ENCODE measurements at places on chromosomes 1 and 21.
A peak's percentile ranks its signal among the peaks of the same experiment; 100 is the strongest.

- no peak for DNase-seq
Observed at GRCh38 chr1:192327997-192328396, 11.2 kb downstream of the RGS21 start.

GRCh38 chr1:228459091-228459993 lies 27.8 kb upstream of the RNF187 start:
- DNase-seq = peak; percentile 22

DNA sequence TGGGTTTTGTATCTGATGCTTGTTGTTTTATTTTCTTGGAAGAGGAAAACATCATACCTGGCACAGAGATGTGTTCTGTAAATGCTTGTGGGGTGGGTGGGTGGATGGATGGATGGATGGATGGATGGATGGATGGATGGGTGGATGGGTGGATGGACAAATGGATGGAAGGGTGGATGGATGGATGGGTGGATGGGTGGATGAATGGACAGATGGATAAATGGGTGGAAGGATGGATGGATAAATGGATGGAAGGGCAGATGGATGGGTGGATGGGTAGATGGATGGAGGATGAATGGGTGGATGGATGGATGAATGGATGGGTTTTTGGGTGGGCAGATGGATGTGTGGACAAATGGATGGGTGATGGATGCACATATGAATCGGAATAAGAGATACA lies 111.5 kb downstream of the PDE9A start:
- no peak for DNase-seq

DNA sequence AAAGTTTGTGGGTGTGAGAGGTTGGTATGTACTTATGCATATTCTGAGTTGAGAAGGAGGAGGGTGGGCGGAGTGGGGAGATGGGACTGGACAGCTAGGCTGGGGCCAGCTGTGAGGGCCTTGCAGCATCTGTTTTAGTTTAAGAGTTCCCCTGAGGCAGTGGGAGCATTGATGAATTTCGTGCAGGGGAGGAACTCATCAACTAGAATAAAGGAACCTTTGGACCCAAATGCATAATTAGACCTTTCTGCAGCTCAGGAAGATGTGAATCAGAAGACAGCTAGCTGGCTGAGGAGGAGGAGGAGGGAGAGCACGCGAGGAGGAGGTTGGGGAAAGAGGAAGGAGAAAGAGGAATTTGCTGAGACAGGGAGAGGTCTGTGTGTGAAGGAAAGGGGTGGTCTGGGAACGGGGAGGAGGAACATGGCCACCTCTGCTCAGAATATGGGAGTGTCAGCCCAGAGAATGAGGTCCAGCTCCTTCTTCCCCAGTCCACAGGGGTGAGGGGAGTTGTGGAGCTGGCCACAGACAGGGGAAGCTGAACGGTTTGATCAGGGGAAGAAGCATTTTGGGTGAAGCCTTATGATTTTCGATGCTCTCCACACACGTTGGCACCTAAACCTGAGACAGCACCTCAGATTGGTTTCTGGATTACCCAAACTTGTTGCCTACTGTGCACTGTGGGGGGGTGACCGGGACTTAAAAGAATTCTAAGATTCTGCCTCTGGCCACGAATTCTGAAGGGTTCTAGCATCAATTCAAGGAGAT lies 27.7 kb downstream of the MYOG start:
- DNase-seq = no peak

DNA sequence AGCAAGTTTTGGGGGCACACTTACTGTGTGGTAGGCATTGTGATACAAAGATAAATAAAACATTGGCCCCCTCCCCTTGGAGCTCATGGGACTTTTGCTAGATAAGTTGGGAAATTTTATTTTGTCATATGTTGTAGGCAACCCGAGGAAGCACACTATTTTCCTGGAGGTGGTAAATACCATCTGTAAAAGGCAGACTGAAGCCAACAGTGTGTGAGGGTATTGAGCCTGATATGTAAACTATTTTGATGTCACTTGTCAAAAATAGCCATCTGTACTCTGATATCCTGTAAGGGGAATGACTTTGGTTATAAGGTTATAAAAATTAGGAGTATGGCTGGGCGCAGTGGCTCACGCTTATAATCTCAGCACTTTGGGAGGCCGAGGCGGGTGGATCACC lies 30.6 kb downstream of the VANGL2 start:
- no peak for DNase-seq

GRCh38 chr1:68326481-68326880 lies 94.2 kb upstream of the WLS start:
- DNase-seq = no peak

GRCh38 chr1:169163059-169163458 lies 56.6 kb downstream of the ATP1B1 start:
- no peak for DNase-seq

DNA sequence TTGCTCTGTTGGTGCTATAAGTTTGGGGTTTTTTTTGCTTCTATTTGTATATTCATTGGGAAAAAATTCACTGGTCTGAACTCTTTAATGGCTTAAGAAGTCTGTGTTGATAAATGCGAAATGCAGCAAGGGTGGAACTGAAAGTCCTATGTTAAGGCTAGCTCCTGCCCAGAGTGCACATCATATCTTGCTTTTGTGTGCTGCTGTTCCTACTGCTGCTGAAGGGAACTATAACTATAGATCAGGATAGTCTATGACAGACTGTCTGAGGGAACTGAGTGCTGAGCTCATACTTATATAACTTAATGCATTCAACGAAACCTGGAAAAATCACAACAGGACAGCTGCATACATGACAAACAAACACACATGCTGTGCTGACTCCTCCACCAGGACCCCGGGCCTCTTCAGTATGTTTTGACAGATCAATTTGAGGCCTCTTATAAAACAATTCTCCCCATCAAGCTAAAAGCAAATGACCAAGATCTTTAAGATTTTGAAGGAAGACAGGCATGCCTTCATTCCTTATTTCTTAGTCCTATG lies 1031.5 kb upstream of the ADGRL2 start:
- DNase-seq = no peak

DNA sequence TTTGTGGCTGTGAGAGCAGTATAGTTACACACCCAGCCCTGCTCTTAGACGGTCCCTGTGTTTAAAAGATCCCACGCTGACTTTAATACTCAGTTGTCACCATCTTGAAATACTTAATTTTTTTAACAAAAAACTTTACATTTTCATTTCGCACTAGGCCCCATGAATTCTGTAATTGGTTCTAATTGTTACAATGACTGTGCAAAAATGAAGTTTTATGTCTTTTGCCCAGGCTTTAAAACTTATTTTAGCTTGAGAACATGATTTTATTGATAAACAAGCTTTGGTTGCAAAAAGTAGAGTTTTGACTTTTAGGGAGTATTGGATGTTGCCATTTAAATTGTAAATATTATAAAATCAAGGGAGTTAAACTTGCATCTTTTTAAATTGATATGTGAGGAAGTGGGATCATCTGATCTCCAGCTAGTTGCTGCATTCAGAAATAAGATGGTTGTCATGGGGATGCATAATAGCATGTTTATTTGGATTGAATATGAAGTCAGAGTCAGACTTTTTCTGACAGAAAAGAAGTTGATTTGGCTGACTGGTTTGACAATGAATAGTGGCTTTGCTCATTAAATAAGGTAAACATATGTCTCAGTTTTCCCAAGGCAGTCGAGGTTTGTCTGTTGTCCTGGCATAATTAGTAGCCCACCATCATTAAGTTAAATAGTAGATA lies 23.0 kb upstream of the CRP start:
- no peak for DNase-seq

DNA sequence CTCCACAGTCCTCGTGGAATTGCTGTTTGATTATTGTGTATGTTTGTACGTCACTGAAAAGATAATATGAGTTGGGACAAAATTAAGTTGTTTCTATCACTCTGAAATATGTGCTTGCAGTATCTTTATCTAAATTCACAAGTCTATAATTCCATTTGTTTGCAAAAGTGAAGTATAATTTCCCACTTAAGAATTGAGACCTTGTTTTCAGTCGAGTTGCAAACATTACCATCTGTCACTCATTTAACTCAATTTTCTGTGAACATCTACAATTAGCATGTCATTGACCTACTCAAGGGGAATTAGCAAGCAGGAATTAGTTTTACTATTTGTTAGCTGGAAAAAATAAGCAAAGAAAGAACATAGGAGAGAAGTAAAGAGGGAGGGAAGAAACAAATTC lies 195.8 kb downstream of the TPR start:
- no peak for DNase-seq

GRCh38 chr21:44496564-44497550 lies 41.5 kb downstream of the LRRC3 start:
- DNase-seq = no peak

- DNase-seq = no peak
Observed at GRCh38 chr1:118254001-118254400, 69.0 kb upstream of the SPAG17 start.

DNA sequence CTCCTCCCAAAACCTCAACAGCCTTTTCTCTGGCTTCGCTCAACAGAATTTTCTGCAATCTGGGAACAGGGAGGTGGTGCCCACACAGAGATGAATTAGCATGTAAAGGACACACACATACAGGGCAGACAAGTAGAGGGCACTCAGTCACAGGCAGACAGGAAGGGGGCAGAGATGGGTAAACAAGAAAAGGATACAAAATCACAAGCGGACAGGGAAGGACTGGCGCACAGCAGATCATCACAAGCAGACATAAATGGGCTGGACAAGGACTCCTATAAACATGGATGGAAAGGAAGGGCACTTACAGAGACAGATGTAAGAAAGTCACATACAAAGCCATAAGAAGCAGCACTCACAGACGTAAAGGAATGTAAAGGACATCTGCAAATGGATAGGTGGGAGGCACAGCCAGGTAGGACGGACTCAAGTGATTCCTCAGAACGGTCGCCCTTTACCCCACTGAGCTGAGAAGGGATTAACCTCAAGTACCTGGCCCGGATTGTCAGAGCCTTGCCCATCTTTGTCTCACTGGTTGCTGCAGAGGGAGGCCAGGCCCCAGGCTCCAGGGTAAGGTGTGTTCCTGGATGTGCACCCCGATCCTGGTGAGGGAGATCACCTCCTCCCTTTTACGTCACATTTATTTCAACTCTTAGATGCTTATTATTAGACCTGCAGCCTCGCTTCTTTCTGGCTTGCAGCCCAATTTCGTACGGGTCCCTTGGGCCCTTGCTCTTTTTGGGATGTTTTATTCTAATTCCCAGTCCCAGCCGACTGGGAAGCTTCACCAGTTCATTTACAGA lies 836 bp upstream of the PRCC start:
- no peak for DNase-seq

Data from amygdala (tissue), 56 donors.